OCI-M1 (cell line): ENCODE measurements at places on chromosomes 4 and X.

DNA sequence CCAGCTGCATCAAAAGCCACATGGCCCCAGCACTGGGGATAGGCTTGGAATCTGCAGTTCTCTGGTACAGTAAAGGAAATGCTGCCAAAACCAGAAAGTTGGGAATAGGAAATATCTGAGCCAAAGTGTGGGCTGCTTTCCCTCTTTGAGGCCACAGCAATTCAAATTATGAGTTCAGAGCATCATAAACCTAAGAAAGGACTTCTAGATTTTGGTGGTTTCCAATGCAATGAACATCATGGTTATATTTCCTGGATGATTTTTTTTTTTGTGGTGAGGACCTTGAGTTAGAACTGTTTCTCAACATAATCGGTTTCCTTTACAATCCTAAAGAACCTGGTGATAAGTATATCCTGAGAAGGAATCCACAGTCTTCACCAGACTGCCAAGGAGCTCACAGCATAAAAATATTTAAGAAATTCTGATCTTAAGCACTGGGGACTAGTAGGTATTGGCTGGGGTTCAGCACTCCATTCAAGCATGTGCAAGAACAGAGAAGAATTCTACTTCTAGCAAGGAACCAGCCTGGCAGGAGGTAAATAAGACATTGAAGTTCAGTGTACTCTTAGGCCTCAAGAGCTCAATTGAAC is 29.8 kb upstream of the ARHGAP24 start:
- no peak for DNase-seq

DNA sequence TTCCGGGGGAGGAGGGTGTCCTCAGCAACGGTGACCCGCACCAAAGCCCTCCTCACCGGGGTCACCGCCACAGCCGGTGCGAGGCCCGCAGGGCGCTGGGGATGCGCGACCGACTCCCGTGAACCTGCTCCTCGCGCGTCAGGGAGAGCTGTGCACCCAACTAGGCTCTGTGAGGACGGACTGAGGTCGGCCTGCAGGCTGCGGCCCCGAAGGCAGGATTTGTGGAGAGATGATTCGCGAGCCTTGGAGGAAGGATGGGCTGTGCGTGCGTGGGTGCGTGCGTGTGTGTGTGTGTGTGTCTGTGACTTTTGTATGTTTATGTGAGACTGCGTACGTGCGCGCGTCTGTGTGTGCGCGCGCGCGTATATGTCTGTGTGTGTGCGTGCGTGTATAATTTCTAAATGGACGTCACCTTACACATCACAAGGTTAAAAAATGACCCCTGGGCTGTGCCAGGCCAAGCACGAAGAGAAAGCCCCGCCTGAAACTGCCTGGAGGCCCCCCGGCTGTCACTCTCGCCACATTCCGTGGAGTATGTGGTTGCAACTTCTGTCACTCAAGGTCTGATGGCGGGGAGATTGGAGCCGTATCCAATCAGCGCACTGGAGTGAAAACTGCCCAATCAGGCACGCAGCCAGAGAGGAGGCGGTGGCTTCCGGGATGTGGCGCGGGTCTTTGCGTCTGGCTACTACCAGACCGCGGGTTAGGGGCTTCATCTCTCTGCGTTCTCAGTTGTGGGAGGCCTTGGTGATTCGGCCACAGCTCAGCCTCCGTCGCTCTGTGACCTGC is at the start of gene ZNF141:
Gene ZNF141, plus strand, starts transcription at position 672 of the 789 bp plus-strand sequence. CDS start 170 bp downstream, outside the sequence.
- peak; percentile 98 for DNase-seq

DNA sequence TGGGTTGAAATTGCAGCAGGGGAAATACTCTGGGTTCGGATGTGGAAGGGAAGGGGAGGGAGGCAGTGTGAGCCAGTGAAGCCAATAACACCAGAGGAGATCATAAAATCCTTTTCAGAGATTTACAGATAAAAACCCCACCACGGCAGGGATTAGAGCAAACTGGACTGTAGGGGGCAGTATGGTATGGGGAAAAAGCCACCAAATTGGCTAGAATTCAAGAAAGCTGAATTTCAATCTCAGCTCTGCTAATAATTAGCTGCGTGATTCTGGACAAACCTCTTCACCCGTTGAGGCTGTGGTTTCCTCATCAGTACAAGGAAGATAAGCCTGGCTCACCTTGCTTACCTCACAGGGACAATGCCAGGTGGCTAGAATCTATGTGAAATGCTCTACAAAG is 108.1 kb downstream of the ATG4A start:
- DNase-seq = peak; percentile 42

GRCh38 chr4:42345962-42346544 is 51.2 kb upstream of the SHISA3 start:
- no peak for DNase-seq

DNA sequence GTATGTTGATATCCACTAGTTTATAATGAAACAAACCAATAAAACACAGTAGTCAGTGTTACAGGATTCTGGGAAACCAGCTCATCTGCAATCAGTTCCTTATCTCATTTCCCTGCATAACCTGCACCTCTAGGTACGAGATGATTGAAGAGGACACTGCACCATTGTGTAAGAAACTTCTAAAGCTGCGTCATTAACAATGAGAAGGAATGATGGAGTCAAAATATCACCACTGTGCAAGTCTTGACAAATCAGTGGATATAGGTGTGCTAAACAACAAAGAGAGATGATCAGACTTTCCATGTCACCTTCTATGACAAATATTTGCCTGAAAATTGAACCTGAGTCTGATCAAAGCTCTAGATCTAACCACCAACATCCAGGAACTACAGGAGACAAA is 40.7 kb upstream of the DHX15 start:
- DNase-seq = no peak

DNA sequence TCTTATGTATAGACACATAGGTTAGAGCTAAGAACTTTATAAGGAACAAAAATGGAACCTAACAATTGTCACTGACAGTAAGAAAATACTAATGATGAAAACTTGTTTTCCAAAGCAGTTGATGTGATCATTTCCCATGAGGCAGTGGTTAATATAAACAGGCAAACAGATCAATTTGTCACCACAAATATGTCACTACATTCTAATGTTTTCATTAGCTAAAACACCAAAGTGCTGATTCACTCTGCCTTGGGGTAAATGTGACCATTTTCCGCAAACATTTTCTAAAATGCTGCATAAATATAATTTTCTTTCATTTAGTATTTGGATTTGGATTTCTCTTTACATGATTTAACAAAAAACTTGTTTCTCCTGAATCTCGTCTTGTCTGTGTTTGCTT is 408.9 kb upstream of the CTSO start:
- DNase-seq = no peak

- DNase-seq = no peak
These were observed 79.9 kb downstream of the NKX6-1 start for GRCh38 chr4:84419201-84419600.

GRCh38 chr4:57490520-57491255 is 380.5 kb upstream of the IGFBP7 start:
- no peak for DNase-seq

GRCh38 chrX:150499240-150499639 is 69.2 kb upstream of the MTM1 start:
- DNase-seq = no peak

DNA sequence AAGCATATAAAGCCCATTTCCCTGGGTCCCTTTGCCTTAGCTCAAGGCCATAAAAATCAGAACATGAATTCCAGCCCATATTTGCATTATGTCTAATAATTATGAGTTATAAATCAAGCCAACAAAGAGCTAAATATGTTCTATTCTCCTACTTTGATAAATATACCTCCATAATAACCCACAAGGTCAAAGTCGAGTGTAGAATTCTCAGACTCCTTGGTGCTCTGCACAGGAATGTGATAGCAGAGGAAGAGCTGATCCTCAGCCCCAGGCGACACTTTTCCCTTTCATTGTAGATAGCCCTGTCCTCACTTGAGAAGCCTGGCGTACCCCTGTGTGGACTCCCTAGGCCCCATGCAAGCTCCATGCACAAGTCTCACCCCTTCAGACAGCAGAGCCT is 85.6 kb downstream of the CASP3 start:
- DNase-seq = no peak

GRCh38 chr4:75605928-75606327 is 24.4 kb downstream of the CDKL2 start:
- no peak for DNase-seq

- DNase-seq = peak; percentile 84
These were observed 502 bp downstream of the HNRNPDL start for GRCh38 chr4:82429728-82430192.

DNA sequence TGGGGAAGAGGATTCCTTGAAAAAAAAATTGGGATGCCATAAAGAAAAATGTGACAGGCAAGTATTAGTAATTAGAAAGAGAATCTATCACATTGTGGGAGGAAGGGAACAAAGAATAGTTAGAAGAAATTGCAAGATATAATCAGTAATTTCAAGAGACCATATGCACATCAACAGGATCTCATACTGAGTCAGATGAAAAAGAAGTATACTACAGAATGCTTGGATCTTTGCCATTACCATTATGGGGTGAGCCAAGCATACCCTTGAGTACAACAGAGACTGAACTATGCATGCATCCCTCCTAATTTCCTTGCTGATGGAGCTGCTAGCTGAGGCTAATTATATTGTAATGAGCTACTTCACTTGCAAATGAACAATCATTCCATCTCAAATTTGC is 287.6 kb downstream of the PAPSS1 start:
- DNase-seq = no peak

DNA sequence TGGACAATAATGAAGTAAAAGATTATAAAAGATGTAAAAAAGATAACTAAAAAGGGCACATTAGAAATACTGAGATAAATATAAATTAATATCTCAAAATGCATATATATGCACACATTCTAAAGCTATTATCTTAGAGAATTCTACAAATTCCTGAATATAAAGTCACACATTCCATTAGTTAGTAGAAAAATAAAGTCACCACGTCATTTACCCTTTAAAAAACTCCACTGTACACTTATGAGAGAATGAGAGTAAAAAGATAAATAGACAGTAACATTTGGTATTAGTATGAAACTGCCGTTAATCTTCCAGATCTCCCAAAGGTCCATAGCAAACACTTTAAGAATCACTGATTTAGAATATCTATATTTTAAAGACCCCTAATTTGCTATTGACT is 67.2 kb upstream of the IL15 start:
- DNase-seq = no peak

DNA sequence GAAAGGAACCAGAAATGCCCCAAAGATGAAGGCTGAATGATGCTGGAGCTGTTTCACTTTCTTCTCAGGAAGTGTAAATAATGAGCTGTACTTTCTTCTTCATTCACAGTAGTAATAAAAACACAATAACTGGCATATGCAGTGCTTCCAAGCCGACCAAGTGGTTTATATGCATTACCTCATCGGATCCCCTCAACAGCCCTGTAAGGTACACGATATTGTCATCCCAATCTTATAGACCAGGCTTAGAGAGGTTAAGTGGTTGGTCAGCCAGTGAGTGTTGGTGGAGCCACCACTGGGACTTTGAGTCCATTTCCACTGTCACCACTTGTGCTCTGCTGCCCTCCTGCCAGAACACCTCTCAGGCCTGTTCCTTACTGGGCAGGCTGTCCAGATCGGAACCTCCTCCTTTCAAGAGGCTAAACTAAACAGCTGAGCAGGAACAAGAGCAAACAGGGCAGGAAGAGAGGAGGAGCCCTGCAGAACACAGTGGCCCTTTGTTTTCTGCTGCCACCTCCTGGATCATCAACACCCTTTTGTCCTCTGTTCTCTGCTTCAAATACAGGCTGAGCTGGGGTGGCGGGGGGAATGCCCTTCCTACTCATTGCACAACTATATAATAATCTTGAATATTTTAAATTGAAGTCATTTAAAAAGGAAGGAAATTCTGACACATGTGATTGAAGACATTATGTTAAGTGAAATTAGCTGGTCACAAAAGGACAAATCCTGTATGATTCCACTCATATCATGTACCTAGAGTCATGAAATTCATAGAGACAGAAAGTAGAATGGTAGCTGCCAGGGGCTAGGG is 112.5 kb upstream of the ATP6AP2 start:
- DNase-seq = peak; percentile 65

DNA sequence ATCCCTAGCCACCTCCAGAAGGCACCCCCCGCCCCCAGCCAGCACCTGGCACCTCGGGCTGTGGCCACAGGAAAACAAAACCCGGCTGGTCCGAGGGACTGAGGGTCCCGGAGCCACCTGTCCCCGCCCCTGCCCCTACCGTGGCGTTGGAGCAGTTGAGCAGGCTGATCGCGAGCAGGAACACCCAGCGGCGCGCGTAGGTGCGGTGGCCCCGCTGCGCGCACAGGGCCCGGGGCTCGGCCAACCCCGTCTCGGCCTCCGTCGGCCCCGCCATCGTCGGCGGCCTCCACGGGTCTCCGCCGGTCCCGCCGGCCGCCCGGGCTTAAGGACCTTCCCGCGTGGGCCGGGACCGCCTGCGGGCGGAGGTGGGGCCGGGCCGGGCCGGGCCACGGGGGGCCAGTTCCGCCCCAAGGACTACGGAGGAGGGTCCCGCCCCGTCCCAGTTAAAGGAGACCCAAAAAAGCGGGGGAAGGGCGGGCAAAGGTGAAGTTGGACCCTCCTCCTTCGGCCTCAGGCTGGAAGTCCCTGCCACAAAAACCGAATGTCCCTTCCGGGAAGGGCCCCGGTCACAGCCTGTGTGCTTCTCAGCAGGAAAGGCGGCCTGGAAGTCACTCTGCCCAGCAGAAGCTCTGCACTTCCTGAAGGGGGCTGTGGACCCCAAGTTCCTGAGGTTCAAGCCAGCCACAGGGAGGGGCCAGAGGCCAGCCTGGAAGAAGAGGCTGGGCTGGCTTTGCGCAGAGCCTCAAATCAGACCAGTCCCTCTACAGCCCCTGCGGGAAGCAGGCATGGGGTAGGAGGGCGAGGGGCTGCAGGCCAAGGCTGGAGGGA is at the start of gene SLC49A3:
Gene SLC49A3, minus strand, starts transcription at position 298 of the 828 bp plus-strand sequence. Its CDS starts 24 bp downstream, at position 274.
- no peak for DNase-seq

DNA sequence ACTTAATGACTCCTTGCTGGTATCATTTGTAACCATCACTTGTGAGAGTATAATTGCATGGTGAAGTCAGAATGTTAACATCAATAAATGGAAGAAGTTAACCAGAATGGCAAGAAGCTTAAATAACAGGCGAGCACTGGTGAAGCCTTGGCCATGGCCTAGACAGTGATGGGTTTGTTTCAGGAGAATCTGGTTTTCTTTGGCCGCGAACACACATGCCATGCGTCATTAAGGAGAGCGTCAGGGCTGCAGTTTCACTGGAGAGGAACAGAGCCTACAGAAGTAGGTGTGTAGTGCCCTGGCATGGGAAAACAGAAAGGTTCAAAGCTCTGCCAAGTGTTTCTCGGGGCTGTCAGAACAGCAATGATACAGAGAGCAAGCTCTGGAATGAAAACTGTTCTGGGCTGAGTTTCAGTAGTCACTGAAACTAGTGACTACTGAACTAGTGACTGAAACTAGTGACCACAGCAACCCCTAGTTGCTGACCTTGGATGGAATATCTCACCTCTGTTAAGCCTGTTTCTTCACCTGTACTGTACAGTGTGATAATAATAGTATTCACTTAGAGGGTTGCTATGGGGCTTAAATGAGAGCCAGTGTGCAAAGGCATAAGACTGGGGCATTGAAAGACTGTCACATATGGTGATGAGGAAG is 93.8 kb downstream of the C4orf51 start:
- DNase-seq = no peak

GRCh38 chrX:44882635-44883034 is 9.6 kb downstream of the KDM6A start:
- DNase-seq = no peak
